ENCODE measurements at places on chromosomes 4 and X. TPM values are rescaled to one million over a fixed set of nuclear protein-coding genes. Genes with fewer than 3 reads are reported as not detected.

Gene CENPU
- total RNA-seq, result 59.4 TPM

Gene ABLIM2
- 0.20 TPM for total RNA-seq

Gene TMEM255A
- total RNA-seq, result not detected

DNA sequence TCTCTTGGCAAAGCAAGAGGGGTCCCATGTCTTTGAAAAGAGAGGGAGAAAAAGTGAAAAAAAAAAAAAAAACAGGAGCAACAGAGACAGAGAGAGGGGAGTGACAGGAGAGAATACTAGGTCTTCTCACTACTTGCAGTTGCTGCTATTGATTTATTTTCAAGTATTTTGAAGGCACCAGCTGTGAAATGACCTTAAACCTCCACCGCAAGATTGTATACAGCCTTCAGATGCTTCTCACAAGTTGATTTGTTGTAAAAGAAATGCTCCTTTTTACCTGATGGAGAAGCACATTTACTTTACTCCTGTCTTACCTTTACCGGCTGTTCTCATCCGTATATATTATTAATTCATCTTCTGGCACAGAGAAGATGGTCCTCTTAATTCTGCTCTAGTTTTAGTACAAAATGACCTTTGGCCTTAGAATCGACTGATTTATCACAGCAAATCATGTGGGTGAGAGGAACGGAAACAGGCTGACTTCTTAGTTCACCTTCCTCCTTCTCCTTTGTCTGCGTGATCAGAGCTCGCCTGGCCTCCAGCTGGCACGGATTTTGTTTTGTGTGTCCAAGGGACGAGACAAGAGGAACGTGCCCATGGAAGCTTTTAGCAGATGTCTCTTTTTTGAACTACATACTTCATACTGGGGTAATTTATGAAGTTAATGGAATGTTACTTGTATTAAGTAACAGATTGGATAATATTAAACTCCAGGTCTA is 82.4 kb upstream of the PACRGL start:
- no peaks in the 10 kb centered on the region for H3K4me1 ChIP-seq
- no peaks in the 10 kb centered on the region for H3K36me3 ChIP-seq
- H3K4me3 ChIP-seq, result no peak overlapping the region
- no peak overlapping the region for H3K27ac ChIP-seq
- no peak for DNase-seq

DNA sequence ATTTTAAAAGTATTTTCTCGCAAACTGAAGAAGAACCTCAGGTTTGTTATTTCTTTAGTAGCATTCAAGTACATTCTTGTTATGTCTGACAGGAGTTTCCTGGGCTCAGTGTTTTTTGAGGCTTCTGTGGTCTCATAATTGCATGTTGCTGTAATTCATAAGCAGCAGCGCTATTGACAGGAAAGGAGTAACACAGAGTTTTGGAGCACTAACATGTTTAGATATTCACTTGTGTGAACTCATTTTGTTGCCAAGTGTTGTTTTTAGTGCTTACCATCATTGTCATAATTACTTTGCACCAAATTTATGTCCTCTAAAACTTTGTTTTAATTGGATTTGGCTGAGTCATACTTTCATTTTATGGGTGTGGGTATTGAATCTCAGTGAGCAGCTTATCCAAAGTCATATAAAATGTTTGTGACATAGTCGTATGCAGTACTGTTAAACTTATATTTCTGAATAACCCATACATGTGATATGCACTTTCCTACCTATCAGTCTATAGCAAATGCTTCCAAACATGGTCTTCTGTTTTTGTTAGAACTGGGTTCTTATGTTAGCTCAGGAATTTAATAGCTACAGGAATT is 358.7 kb upstream of the CTSO start:
- H3K4me1 ChIP-seq, result no peaks in the 10 kb centered on the region
- no peak overlapping the region for H3K4me3 ChIP-seq
- H3K36me3 ChIP-seq, result no peaks in the 10 kb centered on the region
- no peaks in the 10 kb centered on the region for H3K27me3 ChIP-seq

- no peak overlapping the region for H3K27ac ChIP-seq
- H3K36me3 ChIP-seq, result no peaks in the 10 kb centered on the region
- DNase-seq, result no peak
- H3K4me3 ChIP-seq, result no peak overlapping the region
Measured at GRCh38 chrX:103107836-103108235, 14.9 kb upstream of the NXF3 start.

DNA sequence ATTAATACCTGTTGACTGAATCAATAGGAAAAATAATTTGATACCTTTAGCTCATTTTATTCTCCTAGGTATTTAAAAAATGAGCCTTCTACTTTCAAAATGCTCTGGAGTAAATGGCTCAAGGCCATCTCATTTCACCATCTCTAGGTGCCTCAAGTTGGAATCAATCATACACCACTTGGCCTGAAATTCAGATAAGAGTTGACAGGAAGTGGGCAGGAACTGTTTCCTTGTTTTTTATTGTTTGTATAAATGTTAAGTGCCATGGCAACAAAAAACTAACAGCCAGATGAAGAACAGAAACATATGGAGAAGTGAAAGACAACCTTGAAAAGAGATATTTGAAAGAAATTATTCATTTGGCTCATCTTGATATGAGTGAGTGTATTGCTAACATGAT is 12.4 kb downstream of the LIMCH1 start:
- no peaks in the 10 kb centered on the region for H3K4me1 ChIP-seq
- no peak overlapping the region for H3K4me3 ChIP-seq
- H3K27me3 ChIP-seq, result no peaks in the 10 kb centered on the region
- no peak overlapping the region for H3K27ac ChIP-seq
- peaks cover 6% of the 10 kb centered on the region for H3K36me3 ChIP-seq

DNA sequence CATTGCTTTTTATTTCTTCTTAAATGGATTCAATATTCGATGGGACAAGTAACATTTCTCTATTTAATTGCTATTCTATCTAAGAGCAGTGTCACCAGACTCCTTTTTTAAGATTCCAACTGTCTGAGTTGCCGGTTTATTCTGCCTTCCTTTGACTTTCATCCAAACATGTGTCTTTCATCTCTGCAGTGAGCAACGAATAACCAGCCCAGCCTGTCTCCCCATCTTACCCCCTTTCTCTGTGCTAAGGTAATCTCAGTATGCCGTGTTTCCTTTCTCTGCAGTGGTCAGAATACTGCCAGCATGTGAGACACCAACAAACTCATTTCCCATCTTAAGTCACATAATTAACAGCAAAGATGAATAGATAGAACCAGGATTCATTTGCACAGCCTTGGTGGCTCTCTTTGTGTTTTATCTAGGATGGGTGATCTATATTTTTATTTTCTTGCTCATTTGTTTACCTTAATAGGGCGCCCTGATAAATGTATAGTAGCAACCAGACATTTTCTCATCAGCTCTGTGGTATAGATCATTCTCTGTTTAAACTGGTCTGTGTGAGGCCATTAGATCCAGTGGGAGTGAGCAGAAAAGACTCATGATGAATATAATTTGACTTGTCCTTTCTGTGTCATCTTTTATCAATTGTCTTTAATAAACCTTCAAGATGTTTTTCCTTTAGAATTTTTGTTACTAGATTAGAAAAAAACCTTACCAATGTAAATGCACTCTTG is 394.8 kb upstream of the IGFBP7 start:
- no peak for DNase-seq
- H3K4me3 ChIP-seq, result no peak overlapping the region
- no peak overlapping the region for H3K27ac ChIP-seq
- H3K4me1 ChIP-seq, result no peaks in the 10 kb centered on the region

- no peaks in the 10 kb centered on the region for H3K4me1 ChIP-seq
- H3K36me3 ChIP-seq, result no peaks in the 10 kb centered on the region
- no peaks in the 10 kb centered on the region for H3K27me3 ChIP-seq
- DNase-seq, result no peak
- no peak overlapping the region for H3K27ac ChIP-seq
Measured at GRCh38 chr4:14008494-14008893, 381.0 kb upstream of the BOD1L1 start.

- H3K36me3 ChIP-seq, result no peaks in the 10 kb centered on the region
- H3K4me3 ChIP-seq, result no peak overlapping the region
- no peaks in the 10 kb centered on the region for H3K4me1 ChIP-seq
Measured at GRCh38 chrX:57211906-57212305, 74.6 kb upstream of the FAAH2 start.

Gene ERCC6L
- 36.6 TPM for total RNA-seq

DNA sequence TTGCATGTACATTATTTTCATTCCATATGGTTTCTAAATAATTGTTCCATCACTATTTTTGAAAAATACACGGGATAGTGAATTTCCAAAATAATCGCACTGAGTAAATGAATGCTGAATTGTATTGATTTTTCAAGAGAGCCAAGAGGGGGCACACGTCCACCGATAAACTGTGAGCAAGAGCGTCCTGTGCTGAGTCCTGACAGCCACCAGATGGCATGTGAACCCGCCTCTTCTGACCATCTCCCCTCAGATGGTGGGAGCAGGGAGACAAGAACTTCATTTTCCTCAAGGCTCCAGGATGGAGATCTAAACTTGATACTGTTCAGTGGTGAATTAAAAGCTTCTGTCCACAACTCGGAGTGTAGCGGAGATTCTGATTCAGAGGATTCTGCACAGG is 30.6 kb upstream of the IL9R start:
- H3K4me1 ChIP-seq, result no peaks in the 10 kb centered on the region
- H3K4me3 ChIP-seq, result no peak overlapping the region
- H3K36me3 ChIP-seq, result no peaks in the 10 kb centered on the region
- H3K27ac ChIP-seq, result no peak overlapping the region

Gene CSAG1
- 0.63 TPM for total RNA-seq

- no peaks in the 10 kb centered on the region for H3K27me3 ChIP-seq
- H3K4me1 ChIP-seq, result no peaks in the 10 kb centered on the region
- no peak for DNase-seq
- no peak overlapping the region for H3K4me3 ChIP-seq
- no peak overlapping the region for H3K27ac ChIP-seq
Measured at GRCh38 chr4:107885865-107886264, 45.5 kb upstream of the CYP2U1 start.

DNA sequence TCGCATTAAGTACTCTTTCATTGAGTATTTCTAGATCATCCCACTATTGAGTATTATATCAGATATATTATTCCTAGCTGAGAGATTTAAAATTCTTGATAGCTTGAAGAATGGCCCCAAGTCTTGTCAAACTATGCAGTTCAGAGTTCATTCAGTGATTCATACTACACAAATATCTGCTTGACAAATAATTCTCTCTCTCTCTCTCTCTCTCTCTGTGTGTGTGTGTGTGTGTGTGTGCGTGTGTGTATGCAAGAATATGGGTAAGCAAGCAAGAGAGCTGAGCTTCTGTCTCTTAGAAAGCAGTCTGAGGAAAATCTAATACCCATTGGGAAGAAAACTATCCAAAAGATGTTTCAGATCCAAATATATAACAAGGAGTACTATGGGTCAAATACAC is 142.0 kb downstream of the SLC10A7 start:
- no peak overlapping the region for H3K27ac ChIP-seq
- H3K4me3 ChIP-seq, result no peak overlapping the region
- H3K27me3 ChIP-seq, result no peaks in the 10 kb centered on the region
- H3K36me3 ChIP-seq, result no peaks in the 10 kb centered on the region

Gene UGT2B15
- total RNA-seq, result not detected

GRCh38 chrX:53481816-53482465 is 47.8 kb upstream of the HSD17B10 start:
- no peak overlapping the region for H3K27ac ChIP-seq
- no peak overlapping the region for H3K4me3 ChIP-seq
- H3K36me3 ChIP-seq, result no peaks in the 10 kb centered on the region

DNA sequence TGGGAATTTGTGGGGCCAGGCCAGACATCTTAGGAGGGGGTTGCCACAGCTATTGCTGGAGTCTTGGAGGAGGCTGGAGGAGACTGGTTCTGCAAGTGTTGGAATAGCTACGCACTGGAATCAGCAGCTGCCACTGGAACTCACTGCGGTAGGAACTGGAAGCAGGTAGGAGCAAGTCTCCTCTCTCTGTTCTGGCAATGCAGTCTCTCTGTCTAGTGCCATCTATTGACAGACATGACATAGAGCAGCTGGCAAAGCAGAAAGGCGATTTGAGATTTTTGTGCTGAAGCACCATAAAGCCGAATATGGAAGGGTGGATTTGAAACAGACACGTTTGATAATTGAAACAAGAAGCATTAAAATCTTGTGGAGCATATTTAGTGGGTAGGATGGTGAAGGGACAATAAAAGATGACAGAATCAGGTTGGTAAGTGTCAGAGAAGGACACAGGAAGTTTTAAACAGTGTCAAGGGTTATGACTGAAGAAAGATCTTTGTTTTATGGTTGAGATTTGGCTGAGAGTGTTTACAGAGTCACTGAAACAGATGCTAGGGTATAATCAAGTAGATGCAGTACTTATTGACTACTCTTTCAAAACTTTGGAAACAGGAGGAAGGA is 23.5 kb upstream of the SYNPO2 start:
- H3K4me1 ChIP-seq, result peaks cover 8% of the 10 kb centered on the region
- no peaks in the 10 kb centered on the region for H3K27me3 ChIP-seq
- DNase-seq, result peak; percentile 78
- no peak overlapping the region for H3K27ac ChIP-seq
- no peaks in the 10 kb centered on the region for H3K36me3 ChIP-seq

DNA sequence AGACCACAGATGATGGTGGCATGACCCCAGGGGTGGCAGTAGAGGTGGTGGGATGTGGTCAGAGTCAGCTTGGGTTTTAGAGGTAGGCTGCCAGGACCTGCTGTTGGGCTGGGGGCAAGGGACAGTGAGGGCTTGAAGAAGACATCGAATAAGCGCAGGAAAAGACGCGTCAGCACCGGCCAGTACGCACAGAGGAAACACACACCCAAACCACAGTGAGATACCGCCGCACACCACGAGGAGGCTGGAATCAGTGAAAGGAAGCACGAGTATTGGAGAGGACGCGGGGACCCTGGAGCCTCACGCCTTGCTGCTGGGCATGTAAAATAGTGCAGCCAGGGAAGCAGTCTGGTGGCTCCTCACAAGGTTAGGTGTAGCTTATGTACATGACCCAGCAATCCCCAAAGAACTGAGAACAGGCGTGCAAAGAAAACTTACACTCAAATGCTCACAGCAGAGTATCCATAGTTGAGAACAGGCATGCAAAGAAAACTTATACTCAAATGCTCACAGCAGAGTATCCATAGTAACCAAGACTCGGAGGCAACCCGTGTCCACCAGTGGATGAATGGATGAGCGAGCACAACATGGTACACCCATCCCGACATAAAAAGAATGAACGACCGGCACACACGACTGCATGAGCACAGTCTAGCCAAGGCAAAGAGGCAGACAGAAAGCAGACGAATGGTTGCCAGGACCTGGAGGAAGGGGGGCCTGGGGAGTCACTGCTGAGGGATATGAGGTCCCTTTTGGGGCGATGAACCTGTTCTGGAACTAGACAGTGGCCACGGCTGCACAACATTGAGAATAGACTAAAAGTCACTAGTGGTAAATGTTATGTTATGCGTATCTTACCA is 13.3 kb downstream of the PDZD4 start:
- H3K27me3 ChIP-seq, result no peaks in the 10 kb centered on the region
- no peak overlapping the region for H3K4me3 ChIP-seq
- H3K4me1 ChIP-seq, result no peaks in the 10 kb centered on the region
- no peak overlapping the region for H3K27ac ChIP-seq
- DNase-seq, result no peak
- no peaks in the 10 kb centered on the region for H3K36me3 ChIP-seq

Gene SMIM10L2A
- not detected for total RNA-seq

Gene TMEM144
- 0.22 TPM for total RNA-seq

GRCh38 chr4:84639145-84639544 is 56.2 kb downstream of the CDS1 start:
- H3K4me1 ChIP-seq, result peaks cover 3% of the 10 kb centered on the region
- no peaks in the 10 kb centered on the region for H3K27me3 ChIP-seq
- H3K27ac ChIP-seq, result no peak overlapping the region
- H3K36me3 ChIP-seq, result no peaks in the 10 kb centered on the region
- no peak for DNase-seq

Gene SPANXA2
- not detected for total RNA-seq

All from SJCRH30 (cell line).